ENCODE measurements at places on chromosomes 4 and X.

GRCh38 chr4:120672558-120673147 lies 249.9 kb downstream of the PRDM5 start:
- DNase-seq, result no peak

GRCh38 chr4:89259301-89260028 lies 48.1 kb downstream of the GPRIN3 start:
- DNase-seq, result no peak

- DNase-seq, result no peak
Observed at GRCh38 chr4:175705407-175705806, 106.7 kb downstream of the GPM6A start.

GRCh38 chr4:41512136-41512535 lies 25.8 kb upstream of the LIMCH1 start:
- no peak for DNase-seq

DNA sequence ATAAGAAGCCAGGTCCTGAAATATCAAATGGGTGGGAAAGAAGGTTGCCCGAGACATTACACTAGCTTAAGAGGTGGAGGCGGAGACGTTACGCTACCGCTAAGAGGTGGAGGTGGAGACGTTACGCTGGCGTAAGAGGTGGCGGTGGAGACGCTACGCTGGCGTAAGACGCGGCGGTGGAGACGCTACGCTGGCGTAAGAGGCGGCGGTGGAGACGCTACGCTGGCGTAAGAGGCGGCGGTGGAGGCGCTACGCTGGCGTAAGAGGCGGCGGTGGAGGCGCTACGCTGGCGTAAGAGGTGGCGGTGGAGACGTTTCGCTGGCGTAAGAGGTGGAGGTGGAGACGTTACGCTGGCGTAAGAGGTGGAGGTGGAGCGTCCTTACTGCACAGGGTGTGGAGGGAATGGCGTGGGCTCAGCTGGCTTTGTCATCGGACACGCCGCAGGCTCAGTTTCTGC lies 12.8 kb downstream of the CYP4V2 start:
- peak; percentile 74 for DNase-seq

DNA sequence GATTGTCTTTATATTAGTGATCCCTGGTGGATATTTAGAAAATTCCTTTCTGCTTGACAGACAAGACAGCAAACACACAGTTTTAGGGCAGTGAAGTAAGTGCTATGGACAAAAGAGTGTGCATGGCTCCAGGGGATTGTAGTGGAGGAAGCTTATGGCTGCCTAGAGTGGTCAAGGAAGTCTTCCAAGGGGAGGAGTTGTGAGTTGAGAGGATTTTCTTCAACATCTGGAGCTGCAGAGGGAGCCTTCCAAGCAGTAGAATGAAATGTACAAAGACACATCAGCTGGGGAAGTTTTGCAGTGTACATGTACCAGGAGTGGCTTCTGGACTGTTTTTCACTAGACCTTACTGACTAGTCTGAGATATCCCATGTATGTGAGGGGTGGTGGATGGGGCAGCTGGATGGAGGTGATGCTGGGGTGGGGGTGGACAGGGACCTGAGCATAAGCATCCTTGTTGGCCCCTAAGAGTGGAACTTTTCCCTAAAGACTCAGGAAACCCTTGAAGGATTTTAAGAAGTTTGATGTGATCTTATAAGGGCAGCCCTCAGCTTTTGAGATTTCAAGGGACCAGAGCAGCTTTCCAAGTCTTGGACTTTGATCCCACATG lies 160.5 kb upstream of the TAPT1 start:
- no peak for DNase-seq

GRCh38 chr4:23348789-23349498 lies 540.9 kb downstream of the PPARGC1A start:
- no peak for DNase-seq

DNA sequence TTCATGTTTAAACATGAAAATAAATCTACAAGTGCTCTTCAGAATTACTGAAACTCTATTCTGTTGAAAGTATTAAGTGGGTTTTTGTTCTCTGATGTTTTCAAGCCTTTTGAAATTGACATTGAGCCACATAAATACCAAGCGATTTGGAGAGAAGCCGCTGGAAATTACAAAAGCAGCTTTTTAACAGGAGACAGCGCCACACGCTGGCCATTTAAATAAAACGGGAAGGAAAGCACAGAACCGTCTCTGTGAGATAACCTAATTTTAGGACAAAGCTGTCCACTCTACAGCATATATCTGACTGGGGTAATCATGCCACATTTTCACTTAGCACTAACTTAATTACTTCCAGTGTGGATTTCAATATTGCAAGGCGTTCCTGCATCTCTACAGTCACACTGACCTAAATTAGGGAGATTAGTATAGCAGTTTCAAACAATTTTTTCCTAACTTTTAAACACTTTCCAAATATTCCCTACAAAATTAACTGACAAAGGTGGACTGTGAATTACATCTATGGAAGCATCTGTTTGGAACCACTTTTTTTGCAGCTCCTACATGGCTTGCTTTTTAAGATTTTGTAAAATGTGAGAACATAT lies 6.8 kb upstream of the ANOS1 start:
- DNase-seq, result no peak

DNA sequence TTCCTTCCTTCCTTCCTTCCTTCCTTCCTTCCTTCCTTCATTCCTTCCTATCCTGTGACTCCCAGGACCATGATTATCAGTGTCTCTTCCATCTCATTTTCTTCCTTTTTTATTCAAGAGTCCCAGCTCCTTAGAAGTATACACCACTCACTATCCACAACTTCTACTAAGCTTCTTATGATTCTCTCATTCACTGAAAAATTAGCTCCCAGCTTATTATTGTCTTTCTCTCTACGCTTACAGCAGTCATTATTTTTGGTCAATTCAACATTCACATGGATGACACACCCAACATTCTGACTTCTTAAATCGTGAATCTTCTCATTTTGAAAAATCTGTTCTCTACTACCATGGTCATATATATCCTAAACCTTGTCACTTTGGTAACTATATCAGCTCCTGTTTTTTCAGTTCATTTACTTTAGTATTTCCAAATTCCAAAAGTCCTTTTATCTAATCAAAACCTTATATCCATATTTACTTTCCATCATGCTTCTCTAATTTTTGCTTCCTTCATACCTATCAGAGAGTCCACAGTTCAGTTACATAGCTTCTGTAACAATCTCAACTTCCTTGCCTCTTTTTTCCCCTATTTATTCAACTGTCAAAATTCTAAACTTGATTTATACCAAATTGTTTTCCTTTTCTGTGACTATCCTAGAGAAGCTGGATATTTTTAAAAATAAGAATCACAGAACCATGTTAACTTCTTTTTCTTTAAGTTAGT lies 677.5 kb downstream of the RAPGEF2 start:
- DNase-seq, result no peak

GRCh38 chrX:5958523-5958922 lies 270.1 kb downstream of the NLGN4X start:
- DNase-seq, result no peak

DNA sequence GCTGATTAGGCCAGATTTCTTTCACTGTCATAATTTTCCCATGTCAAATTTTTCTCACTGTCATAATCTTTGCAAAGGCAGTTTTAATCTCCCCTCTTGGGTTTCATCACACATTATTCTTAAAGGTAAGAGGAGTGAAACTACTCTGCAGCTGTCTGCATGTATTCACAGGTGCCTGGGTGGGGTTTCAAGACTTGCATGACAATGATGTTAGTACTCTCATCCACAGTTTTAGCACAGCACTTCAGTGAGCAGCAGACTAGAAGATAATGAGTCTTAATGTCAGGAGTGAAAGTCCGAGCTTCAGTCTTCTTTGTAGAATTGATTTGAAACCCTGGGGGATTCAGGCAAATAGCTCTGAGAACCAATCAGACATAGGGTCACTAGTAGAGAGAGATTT lies 182.5 kb upstream of the GALNT7 start:
- DNase-seq, result no peak

GRCh38 chr4:57039345-57039744 lies 60.6 kb downstream of the POLR2B start:
- DNase-seq, result no peak

DNA sequence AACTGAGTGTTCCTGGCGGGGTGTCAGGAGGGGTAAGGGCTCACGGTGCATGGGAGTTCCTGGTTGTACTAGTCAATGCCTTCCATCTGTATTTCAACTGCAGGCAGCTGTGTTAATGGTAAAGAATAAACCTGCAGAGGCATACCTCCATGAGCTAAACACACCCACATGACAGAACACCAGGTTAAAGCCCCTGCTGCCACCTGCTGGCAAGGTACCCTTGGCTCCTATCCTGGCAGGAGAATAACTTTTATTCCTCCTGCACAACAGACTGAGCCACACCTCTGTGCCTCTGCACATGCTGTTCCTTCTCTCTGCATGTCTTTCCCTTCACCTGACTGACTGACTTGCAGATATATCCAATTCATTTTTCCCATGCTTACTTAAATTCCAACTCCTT lies 11.1 kb downstream of the ITIH6 start:
- no peak for DNase-seq

DNA sequence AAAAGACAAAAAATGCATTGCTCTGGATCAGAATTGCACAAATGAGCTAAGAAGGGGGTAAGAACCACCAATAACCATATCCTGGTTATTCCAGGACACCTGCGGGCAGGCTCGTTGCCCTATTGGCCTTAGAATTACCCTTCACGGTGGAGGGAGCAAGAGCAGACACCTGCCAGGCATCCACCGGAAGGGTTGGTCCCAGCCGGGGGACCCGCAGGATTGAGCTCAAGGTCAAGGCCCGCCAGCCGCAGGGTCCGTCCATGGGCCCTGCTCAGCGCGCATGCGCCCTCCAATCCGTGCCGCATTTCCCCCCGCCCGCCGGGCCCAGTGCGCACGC lies 575 bp downstream of the SLC25A6 start:
- no peak for DNase-seq

GRCh38 chr4:69563424-69563823 lies 67.7 kb upstream of the UGT2B4 start:
- no peak for DNase-seq

DNA sequence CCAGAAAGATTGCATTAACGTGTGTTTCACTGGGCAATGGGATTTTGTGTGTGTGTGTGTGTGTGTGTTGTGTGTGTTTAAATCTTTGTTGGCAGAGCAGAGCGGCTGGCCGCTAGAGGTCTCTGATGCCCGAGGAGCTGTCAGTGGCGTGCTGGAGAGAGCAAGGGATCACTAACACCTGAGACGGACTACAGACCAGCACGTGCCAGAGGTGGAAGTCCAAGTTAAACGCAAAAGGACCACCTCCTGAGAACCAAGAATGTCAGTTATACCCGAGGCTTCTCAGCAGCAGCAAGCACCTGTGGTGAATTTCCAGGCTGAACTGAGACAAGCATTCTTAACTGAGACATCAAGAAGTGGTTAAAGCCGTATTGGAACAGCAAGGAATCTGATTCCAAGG lies 9.0 kb upstream of the SLC25A14 start:
- DNase-seq, result peak; percentile 30

GRCh38 chr4:89733946-89734345 lies 103.0 kb downstream of the SNCA start:
- DNase-seq, result no peak

DNA sequence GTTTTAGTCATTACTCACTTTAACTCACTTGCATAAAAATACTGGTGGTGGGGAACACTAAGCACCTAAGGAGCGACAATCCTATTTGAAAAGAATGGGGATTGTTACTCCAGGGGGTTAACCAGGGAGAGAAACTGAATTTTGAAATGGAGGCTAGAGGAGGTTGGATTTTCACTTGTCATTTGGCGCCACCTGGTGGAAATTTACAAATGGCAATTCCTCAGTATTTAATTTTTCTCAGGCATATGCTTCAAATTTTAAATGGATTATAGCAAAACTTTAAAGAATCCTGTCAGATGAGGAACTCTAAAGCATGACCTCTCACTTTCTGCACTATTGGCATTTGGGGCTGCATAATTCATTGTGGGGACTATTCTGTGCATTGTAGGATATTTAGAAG lies 2.7 kb upstream of the GEMIN8 start:
- DNase-seq, result peak; percentile 51

DNA sequence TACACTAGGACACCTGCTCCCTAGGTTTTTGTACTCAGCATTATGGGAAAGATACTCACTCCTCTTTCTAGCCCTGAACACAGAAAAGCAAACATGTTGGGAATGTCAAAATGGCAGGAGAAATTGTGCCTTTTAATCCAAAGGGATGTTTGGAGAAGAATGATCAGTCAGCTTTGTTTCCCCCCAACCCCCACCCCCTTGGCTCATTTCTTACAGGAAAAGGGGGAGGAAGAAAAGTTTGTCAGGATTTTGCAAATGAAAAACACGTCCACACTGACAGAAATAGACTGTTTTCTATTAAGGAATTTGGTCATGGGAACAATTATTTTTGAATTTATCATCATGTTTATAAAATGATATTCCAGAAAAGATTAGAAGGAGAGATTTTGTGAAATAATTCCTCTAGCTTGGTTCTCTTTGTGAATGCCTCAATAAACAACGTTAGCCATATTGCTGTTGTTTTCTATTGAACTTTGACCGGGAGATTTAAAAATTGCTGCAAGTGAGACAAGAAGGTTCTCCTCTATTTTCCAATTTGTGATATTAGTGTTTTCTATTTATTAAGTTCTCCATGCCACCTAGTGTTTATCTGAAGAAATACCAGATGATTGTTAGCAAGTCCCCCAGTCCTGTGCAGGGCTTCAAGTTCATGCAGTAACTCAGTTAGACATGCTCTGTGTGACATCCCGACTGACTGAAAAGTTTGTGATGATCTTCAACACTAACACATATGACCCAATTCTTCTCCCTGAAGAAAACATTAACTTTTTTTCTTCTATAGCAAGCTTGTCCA lies 31.3 kb upstream of the TFDP3 start:
- DNase-seq, result no peak

GRCh38 chrX:16771483-16772398 lies 14.5 kb upstream of the TXLNG start:
- no peak for DNase-seq

- DNase-seq, result no peak
Observed at GRCh38 chr4:34417160-34417559, 1827.2 kb downstream of the ARAP2 start.

DNA sequence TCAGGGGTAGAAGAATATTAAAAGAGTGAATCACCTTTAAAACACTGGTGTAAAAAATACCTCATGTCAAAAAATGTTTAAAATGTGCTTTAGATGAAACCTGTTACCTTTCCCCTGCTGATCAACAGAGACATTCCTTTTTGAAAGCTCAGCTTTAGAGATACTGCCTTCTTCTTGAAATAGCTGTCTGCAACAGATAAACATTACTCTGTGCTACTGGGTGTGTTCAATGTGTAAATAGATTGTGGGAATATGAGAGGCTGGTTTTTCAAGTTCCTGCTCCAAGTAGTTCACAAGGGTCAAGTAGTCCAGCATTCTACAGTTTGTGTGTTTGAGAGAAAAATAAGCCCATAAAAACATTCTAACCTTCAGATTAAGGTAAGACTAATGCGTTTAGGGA lies at the start of gene SYTL5:
SYTL5 (plus strand) TSS at position 263 of the 400 bp plus-strand sequence. CDS start 27,337 bp downstream, outside the sequence.
- no peak for DNase-seq

DNA sequence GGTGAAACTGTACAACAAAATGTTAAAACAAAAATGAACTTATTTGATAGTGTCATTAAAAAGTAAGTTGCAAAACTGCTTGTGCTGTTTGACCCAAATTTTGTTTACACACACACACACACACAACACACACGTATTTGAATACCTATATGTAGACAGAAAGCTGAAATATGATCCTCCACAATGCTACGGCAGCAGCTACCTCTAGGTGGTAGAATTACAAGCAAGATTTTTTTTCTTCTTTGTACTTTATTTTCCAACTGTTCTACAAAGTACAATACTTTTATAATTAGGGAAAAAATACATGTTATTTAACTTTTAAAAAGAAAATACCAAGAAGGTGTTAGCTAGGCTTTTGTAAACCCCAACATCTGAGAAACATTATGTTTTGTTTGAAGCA lies 1.2 kb downstream of the CYTL1 start:
- no peak for DNase-seq

- no peak for DNase-seq
Observed at GRCh38 chr4:6840062-6840976, 57.8 kb downstream of the KIAA0232 start.

Data from activated CD4-positive, CD25-positive, alpha-beta regulatory T cell treated with anti-CD3 and anti-CD28 coated beads, Interleukin-2, amount 50 U/mL, for 72 hours (primary cell).